ENCODE measurements at places on chromosomes 4 and X.

DNA sequence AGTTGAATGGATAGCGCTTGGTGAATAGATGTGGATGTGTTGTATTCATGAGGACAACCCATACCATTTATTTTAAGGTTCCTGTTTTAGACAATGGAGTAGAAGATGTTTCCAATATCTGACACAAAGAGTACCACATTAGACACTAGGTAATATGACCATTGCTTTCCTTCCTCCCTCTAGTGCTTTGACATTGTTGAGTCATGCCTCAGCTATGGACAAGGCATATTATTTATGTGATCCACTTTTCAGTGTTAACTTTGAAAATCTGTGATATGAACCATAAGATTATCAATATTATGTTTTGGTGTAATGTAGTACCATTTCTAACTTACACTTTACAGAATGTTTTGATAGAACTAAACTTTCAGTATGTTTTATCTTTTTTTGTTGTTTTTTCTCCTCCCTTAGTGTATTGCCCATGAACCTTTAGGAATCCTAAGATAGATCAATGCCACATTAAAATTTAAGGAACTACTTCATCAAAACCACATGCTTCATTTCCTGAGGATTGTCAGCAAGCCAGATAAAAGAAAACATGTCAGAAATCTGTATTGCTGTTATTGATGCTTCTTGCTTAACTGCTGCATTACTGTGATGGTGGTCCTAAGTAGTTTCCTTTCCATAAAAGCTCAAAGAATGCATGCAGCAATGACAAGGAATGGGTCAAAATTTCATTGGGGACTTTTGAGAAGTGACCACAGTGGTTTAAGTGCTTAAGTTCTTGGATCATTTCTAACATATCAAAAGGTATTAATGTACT lies 105.0 kb downstream of the PCDH7 start:
- DNase-seq = no peak
- no peak overlapping the region for H3K4me3 ChIP-seq
- H3K36me3 ChIP-seq = no peaks in the 10 kb centered on the region
- no peaks in the 10 kb centered on the region for H3K27me3 ChIP-seq
- H3K4me1 ChIP-seq = no peaks in the 10 kb centered on the region

- H3K27ac ChIP-seq = no peak overlapping the region
- H3K27me3 ChIP-seq = no peaks in the 10 kb centered on the region
- DNase-seq = no peak
- H3K36me3 ChIP-seq = no peaks in the 10 kb centered on the region
- no peaks in the 10 kb centered on the region for H3K4me1 ChIP-seq
Measured at GRCh38 chr4:152408514-152409327, 127.2 kb downstream of the FBXW7 start.

GRCh38 chr4:156237231-156237630 lies 283.6 kb upstream of the CTSO start:
- H3K27me3 ChIP-seq = no peaks in the 10 kb centered on the region
- H3K4me1 ChIP-seq = no peaks in the 10 kb centered on the region
- H3K4me3 ChIP-seq = no peak overlapping the region
- no peak for DNase-seq
- no peaks in the 10 kb centered on the region for H3K36me3 ChIP-seq

DNA sequence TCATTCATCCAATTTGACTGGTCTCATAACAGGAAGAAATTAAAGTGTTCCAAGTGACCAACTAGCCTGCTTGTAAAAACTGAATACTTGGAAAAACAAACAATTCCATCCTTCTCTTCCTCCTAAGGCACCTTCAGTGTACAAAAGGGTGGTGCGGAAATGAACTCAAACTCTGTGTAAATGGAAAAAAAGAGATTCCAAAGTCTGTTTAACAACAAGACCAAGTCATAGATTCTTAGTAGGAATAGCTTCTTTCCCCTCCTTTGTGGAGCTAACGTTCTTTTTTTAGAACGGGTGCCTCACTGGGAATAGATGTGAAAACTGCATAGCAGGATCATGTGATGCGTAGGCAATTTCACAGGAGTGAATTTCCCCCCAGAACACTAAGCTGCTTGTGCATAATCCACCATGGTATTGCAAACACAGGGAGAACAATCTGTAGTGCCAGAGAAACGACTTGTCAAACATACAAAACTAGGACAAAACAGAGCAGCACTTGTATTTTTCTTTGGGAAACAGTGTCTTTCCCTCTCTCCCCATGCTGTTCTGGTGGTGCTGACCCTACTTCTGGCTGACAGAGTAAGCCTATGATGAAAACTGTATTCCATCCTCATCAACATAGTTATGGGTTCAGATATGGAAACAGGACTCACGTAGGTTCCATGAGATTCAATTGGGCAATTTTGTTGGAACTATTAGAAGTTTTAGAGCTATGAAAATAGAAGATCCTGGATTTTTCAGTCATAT lies 13.2 kb upstream of the SOD3 start:
- H3K27me3 ChIP-seq = no peaks in the 10 kb centered on the region
- DNase-seq = no peak
- no peak overlapping the region for H3K27ac ChIP-seq
- H3K4me1 ChIP-seq = peaks cover 1% of the 10 kb centered on the region
- H3K4me3 ChIP-seq = no peak overlapping the region
- H3K36me3 ChIP-seq = no peaks in the 10 kb centered on the region

DNA sequence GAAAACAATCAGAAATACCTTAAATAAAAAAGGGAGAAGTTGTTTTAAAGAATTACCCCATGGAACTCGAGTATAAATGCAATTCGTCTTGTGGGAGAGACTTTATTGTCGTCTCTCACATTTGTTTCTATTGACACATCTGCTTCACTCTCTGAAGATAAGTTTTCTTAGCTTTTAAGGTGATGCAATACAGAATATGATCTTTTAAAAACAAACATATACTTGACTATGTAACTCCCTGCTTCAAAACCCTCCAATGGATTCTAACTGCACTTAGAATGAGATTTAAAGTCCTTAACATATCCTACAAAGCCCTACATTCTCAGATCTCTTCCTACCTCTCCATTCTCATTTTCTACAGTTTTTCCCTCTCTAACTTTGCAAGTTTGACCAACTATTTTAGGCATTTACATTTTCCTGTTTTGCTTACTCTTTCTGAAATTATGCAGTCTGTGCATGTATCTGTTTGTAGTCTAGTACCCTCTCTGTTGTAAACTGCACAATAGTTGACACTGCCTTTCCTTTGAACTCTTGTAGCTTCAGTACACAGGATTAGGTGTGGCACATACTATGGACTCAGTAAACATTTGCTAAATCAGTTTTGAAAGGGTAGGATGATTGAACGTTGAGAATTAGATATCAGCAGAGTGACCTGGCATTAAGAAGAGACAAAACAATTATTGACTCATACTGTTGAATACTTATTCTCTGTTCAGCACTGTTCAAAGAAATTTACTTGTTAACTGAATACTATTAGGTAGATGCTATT lies 59.8 kb downstream of the AGTR2 start:
- DNase-seq = no peak
- H3K4me1 ChIP-seq = no peaks in the 10 kb centered on the region
- H3K4me3 ChIP-seq = no peak overlapping the region
- no peaks in the 10 kb centered on the region for H3K36me3 ChIP-seq

GRCh38 chrX:56066016-56066415 lies 166.1 kb upstream of the KLF8 start:
- H3K27me3 ChIP-seq = no peaks in the 10 kb centered on the region
- no peak for DNase-seq
- no peaks in the 10 kb centered on the region for H3K4me1 ChIP-seq
- H3K36me3 ChIP-seq = no peaks in the 10 kb centered on the region
- H3K27ac ChIP-seq = no peak overlapping the region
